AG04449 (cell line): ENCODE measurements at places on chromosomes 5 and 9.

- no peak for DNase-seq
Measured at GRCh38 chr9:127360829-127361228, 36.1 kb upstream of the SLC2A8 start.

- no peak for DNase-seq
Measured at GRCh38 chr9:75105841-75106240, 17.5 kb downstream of the OSTF1 start.

GRCh38 chr9:116390303-116391228 is 237.0 kb downstream of the PAPPA start:
- DNase-seq = no peak

GRCh38 chr5:111960476-111961215 is 203.7 kb upstream of the NREP start:
- no peak for DNase-seq

GRCh38 chr5:149496166-149496565 is 55.1 kb downstream of the CSNK1A1 start:
- DNase-seq = no peak

DNA sequence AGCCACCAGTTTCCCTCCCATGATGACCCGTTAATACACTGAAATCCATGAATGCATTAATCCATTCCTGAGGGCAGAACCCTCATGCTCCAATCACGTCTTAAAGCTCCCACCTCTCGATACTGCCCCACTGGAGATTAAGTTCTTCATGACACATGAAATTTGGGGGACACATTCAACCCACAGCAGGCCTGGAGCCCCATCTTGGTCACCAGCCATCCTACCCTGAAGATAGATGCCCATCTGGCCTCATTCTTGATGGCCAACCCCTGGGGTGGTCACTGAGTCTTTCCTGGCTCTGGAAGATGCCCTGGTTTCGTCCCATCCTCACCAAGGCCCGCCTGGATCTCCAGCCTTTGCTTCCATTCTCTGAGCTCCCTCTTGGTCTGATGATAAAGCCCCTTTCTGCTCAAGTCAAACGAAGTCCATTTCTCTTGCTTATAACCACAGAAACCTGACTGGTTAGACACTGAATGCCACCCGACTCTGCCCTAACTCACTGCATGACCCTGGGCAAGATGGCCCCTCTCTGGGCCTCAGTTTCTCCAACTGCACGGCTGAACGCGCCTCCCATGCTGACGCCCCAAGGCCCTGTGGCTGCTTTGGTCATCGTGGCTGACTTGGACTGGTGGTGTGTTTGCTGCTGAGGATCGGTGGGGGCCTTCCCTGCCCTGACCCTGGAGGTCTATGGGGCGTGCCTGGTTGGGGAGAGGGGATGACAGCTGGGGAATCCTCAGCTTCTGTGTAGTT is 138.4 kb upstream of the IER5L start:
- no peak for DNase-seq

- no peak for DNase-seq
Measured at GRCh38 chr9:130476151-130476730, 31.5 kb downstream of the ASS1 start.

GRCh38 chr9:73050065-73050816 is 97.4 kb upstream of the ALDH1A1 start:
- peak; percentile 14 for DNase-seq

- peak; percentile 65 for DNase-seq
Measured at GRCh38 chr9:127122176-127123063, at the start of gene ANGPTL2. ANGPTL2 (minus strand) TSS chr9:127122635; CDS start chr9:127108731, 13,904 bp downstream.
